Forelimb muscle (tissue), 1 donor: ENCODE measurements at places on chromosomes 2 and 18. TPM values are rescaled to one million over a fixed set of nuclear protein-coding genes. Genes with fewer than 3 reads are reported as not detected.

RUFY4 gene
- 0.16 TPM for polyA plus RNA-seq

IL1B gene
- 0.14 TPM for polyA plus RNA-seq

- DNase-seq = no peak
Observed at GRCh38 chr18:53531187-53531586, 693.3 kb downstream of the MBD2 start.

- DNase-seq = no peak
Observed at GRCh38 chr18:5977022-5977421, 81.7 kb upstream of the TMEM200C start.

- no peak for DNase-seq
Observed at GRCh38 chr2:167253025-167253424, 364.7 kb downstream of the XIRP2 start.

RPE gene
- polyA plus RNA-seq = 24.8 TPM

DNA sequence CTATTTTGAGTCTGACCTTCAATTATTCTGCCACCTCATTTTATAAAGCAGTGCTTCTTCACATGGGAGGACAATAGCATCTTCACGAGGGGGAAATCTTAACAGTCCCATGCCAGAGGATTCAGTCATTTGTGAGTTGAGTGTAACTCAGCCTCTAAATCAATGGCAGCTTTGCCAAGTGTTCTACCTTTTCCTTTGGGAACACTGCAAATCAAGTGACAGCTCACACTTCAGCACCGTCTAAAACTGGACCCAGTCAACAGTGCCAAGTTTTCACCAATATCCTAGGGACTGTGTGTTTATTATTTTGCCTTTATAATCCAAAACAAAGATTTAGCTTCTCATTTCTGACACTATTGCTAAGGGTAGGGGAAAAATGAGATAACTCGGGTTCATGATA lies 133.6 kb downstream of the FIGN start:
- DNase-seq = no peak

DNA sequence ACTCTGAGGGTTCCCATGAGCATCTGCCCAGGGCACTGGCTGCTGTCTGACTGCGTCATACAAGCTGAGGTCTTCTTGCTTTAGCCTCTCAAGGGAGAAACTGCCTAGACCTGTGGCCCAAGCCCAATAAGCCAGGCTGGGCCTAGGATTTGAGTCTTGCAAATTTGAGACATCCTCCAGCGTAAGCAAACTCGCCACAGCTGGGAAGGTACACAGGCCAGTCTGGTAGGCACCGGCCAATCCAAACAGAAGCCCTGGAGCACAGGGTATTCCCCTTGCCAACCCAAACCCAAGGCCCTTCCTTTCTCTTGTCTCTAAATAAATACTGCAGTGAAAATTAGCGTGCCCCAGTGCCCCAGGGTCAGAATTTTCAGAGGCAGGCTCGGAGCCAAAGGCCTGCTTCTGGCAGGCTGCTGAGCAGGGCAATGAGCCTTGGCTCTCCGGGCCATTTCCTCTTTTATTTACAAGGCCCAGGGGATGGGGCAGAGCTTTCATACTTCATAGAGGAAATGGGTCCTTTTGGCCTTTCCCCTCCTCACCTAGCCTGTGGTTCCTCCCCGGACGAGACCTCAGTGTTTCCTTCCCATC lies 33.3 kb downstream of the POLR1A start:
- DNase-seq = no peak

GRCh38 chr2:142139384-142139783 lies 8.6 kb upstream of the LRP1B start:
- DNase-seq = no peak
